ENCODE measurements at places on chromosomes 11 and 22. TPM values are rescaled to one million over a fixed set of nuclear protein-coding genes. Genes with fewer than 3 reads are reported as not detected.

Gene MGAT3
- polyA plus RNA-seq: 1.2 TPM

Gene OR8K5
- not detected for polyA plus RNA-seq

Gene P2RY2
- polyA plus RNA-seq: 8.7 TPM

Gene CALCA
- polyA plus RNA-seq: not detected

Gene GPHA2
- not detected for polyA plus RNA-seq

Gene APLP2
- 95.6 TPM for polyA plus RNA-seq

Gene NAALAD2
- 18.5 TPM for polyA plus RNA-seq

Gene XKR3
- 0.16 TPM for polyA plus RNA-seq

Gene SPTBN2
- polyA plus RNA-seq: 28.5 TPM

Gene SERPING1
- 220 TPM for polyA plus RNA-seq

Gene PLAAT2
- polyA plus RNA-seq: 0.30 TPM

Gene PATE2
- not detected for polyA plus RNA-seq

Gene PLEKHB1
- polyA plus RNA-seq: 11.2 TPM

Gene BDNF
- 0.08 TPM for polyA plus RNA-seq

Gene C11orf97
- polyA plus RNA-seq: not detected

Gene CCDC15
- polyA plus RNA-seq: 0.72 TPM

Gene KDM4D
- 2.0 TPM for polyA plus RNA-seq

Gene APOA1
- polyA plus RNA-seq: 0.62 TPM

Gene LIF
- polyA plus RNA-seq: 1.4 TPM

Gene IGLL1
- not detected for polyA plus RNA-seq

Gene SCUBE2
- polyA plus RNA-seq: 3.7 TPM

Gene SLCO2B1
- 18.5 TPM for polyA plus RNA-seq

Gene MMP27
- not detected for polyA plus RNA-seq

Gene FOLR1
- polyA plus RNA-seq: 2.5 TPM

Gene POU2AF2
- 0.13 TPM for polyA plus RNA-seq

Gene OR52M1
- polyA plus RNA-seq: not detected

Gene KCNC1
- polyA plus RNA-seq: 0.60 TPM

Gene CNGA4
- 0.32 TPM for polyA plus RNA-seq

Gene NF2
- polyA plus RNA-seq: 18.6 TPM

Gene CD3E
- polyA plus RNA-seq: 2.2 TPM

Gene ZDHHC8
- polyA plus RNA-seq: 15.5 TPM

Gene MS4A7
- polyA plus RNA-seq: 18.9 TPM

Gene MRGPRX4
- polyA plus RNA-seq: not detected

Gene SPDYC
- not detected for polyA plus RNA-seq

Gene CHADL
- 21.9 TPM for polyA plus RNA-seq

Gene HSPB2
- 0.51 TPM for polyA plus RNA-seq

Gene OR8G5
- polyA plus RNA-seq: not detected

Gene ELMOD1
- polyA plus RNA-seq: 0.64 TPM

Gene OR51B4
- not detected for polyA plus RNA-seq

Gene KREMEN1
- 20.2 TPM for polyA plus RNA-seq

Gene NLRP10
- polyA plus RNA-seq: not detected

Gene SHISAL1
- polyA plus RNA-seq: 1.0 TPM

Gene RIMBP3B
- polyA plus RNA-seq: 0.13 TPM

Gene OOSP2
- not detected for polyA plus RNA-seq

Gene SLC1A2
- polyA plus RNA-seq: 1.4 TPM

Gene SSTR3
- 1.2 TPM for polyA plus RNA-seq

Gene NLRP14
- polyA plus RNA-seq: 0.05 TPM

Gene HORMAD2
- polyA plus RNA-seq: not detected

Gene TMEM191C
- polyA plus RNA-seq: 3.6 TPM

Gene OSBP2
- polyA plus RNA-seq: 13.4 TPM

Gene PAMR1
- polyA plus RNA-seq: 12.0 TPM

Gene GLYATL1
- polyA plus RNA-seq: 0.07 TPM

Gene MMP13
- polyA plus RNA-seq: not detected

Gene C22orf15
- polyA plus RNA-seq: not detected
